Fibroblast of skin of back (primary cell): ENCODE measurements at places on chromosomes 7 and 10.

DNA sequence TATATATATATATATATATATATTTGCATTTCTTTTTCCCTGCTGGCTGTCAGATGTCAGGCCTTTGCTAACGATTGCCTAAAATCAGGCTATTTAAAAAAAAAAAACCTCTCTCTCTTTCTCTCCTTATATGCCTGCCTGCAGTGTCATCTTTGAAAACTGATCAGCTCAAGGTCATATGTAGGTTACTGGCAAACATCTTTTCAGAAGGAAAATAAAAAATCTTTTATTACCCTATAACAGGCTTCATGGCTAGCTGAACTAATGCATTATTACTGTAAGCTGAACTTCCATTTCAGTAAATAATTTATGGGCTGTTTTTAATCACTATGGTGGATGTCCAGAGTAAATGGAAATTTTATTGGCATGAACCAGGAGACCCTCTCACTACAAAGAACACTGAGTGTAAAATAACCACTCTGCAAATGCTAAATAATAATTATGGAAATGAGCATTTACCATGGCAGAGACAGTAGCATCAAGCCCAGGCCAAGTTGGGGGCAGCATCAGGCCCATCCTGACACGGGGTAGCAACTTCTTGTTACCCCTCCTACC is 29.3 kb downstream of the HSPA12A start:
- DNase-seq, result no peak

GRCh38 chr7:142739923-142740492 is 9.3 kb upstream of the PRSS1 start:
- no peak for DNase-seq

DNA sequence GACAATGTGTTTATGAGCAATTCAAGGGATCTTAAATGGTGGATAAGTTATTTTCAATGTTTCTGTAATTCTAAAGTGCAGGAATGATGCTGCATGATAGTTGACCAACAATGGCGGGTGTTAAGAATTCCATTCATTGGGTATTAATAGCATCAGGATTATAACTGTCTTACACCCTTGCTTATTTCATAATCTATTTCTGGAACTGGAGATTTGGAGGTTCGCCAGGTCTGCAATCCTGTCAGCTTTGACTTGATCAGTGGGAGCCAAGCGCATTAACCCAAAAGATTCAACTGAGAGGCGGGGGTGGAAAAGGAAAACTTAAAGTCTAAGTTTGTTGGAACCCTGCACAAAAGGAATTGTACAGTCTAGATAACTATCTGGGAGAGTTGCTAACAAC is 114.9 kb upstream of the ZEB1 start:
- DNase-seq, result peak; percentile 44

GRCh38 chr7:51312951-51313737 is 3.5 kb downstream of the COBL start:
- DNase-seq, result no peak

DNA sequence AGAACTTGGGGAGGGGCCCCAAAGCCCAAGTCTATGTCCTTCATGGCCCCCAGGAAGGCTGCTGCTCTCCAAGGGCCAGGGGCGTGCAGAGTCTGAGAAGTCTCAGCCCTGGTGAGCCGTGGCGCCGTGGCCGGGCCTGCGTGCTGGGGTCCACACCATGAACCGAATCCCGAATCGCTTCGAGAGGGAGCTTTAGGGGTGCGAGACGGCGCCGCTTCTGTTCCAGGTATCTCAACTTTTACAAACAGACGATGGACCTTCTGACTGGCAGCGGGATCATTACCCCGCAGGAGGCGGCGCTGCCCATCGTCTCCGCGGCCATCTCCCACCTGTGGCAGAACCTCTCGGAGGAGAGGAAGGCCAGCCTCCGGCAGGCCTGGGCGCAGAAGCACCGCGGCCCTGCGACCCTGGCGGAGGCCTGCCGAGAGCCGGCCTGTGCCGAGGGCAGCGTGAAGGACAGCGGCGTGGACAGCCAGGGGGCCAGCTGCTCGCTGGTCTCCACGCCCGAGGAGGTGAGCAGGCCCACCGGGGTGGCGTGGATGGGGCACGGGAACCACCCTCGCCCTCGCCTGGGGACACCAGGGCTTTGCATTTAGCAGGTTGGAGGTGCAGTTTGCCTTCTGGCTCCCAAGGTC is 12.7 kb downstream of the STRA8 start:
- DNase-seq, result no peak
